ENCODE measurements at places on chromosomes 16 and 17.

DNA sequence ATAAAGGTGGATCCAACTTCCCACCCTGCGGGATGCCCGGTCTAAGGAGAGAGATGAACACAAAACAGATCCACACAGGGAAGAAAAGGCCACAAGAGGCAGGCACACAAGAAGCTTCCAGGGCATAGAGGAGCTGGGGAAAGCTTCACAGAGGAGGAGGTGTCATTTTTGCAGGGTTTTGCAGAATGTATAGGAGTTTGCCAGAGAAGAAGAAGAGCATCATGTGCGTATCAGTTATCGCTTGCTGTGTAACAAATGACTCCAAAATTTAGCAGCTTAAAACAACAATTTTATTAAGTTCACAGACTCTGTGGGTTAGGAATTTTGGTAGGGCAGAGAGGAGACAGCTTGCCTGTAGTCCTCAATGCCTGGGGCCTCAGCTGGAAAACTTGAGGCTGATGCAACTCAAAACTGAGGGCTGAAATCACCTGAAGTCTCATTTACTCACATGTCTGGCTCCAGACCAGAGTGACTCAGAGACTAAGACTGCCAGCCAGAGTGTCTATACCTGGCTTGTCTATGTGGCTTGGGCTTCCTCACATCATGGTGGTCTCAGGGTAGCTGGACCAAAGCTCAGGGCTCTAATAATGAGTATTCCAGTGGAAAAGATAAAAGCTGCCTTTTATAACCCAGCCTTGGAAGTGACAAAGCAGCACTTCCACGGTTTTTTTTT, 33.9 kb upstream of the ZNF423 start:
- DNase-seq: no peak

- no peak for DNase-seq
These were observed 728.1 kb downstream of the KCNJ2 start for GRCh38 chr17:70897446-70897845.

- no peak for DNase-seq
These were observed 58.1 kb downstream of the SLFN11 start for GRCh38 chr17:35315283-35315682.

- DNase-seq: no peak
These were observed 11.7 kb downstream of the PECAM1 start for GRCh38 chr17:64378890-64379354.

DNA sequence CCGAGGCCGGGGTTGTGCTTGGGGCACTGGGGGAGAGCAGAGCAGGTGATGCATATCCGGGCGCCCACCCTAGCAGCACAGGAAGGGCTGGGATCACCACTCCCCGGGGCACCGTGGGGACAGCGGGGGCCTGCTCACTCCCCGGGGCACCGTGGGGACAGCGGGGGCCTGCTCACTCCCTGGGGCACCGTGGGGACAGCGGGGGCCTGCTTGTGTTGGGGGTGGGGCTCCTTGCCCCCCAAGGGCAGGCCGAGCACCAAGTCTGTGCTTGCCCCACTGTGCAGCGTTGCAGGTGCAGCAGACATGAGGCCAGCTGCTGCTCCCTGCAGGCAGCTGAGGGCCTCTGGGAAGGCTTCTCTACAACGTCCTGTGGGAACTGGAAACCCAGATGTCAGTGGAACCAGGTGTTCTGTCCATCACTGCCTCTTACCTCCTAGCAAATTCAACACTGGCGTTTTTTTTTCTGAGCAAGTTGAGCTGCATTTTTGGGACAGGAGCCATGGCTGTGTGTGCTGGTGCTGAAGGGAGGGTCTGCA, 25.0 kb upstream of the ZNF750 start:
- no peak for DNase-seq

DNA sequence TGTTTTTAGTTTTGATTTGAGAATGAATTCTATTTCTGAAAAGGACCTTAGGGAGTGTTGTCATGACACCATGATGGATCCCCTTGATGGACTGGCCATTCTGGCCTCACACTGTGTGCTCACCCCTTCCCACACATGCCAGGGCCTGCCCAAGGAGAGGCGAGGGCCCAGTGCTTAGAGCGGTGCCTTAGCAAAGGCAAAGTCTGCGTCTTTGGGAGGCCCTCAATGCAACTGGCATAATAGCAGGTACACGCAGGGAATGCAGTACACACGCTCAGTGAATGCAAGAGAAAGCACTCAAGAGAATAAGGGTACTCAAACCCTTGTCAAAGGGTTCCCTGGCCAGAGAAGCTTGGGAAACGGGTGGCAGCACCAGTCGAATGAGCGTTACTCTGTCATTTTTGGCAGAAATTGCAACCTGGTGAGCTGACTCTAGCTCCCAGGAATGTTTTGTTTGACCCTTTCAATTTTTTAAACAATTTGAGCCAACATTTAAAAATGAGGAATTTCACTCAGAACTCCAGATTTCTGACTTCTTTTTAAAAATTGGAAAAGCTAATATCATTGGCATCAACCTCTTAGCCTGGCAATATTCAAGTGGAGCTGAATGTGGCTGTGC, 32.1 kb downstream of the NKD1 start:
- DNase-seq: no peak

- DNase-seq: no peak
These were observed 20.7 kb downstream of the MYBBP1A start for GRCh38 chr17:4534515-4534914.

GRCh38 chr17:54368906-54369305, 531.7 kb upstream of the TOM1L1 start:
- no peak for DNase-seq

- DNase-seq: no peak
These were observed 15.3 kb downstream of the TMEM98 start for GRCh38 chr17:32943206-32943605.

DNA sequence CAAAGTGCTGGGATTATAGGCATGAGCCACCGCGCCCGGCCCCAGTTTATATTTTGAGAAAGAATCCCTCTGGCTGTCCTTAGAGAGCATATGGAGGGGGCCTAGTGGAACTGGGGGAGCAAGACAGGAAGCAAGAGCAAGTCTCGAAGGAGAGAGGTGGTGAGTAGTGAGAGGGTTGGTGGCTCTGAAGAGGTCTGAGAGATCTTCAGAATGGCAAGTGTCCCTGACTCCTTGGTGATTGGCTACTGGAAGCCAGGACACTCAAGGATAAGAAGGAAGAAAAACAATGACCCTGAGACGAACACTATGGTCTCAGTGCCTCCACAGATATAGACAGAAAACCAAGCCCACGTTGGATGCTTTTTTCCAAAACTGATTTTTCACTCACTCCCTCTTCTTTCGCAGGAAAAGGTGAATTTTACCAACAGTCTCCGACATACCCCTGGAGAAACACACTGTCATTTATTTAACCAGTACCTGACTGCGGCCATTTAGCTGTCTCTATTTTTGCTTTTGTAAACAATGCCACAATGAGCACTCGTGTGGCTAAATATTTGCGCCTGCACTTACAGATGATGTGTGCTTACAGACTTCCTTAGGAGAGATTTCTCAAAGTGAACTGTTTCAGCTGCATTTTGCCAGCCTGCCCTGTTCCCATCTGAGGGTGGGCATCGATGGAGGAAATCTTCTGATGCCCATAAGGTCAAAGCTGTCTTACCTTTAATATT, 15.9 kb upstream of the DOK4 start:
- no peak for DNase-seq

- no peak for DNase-seq
These were observed 180.1 kb downstream of the SPECC1 start for GRCh38 chr17:20189302-20189701.

DNA sequence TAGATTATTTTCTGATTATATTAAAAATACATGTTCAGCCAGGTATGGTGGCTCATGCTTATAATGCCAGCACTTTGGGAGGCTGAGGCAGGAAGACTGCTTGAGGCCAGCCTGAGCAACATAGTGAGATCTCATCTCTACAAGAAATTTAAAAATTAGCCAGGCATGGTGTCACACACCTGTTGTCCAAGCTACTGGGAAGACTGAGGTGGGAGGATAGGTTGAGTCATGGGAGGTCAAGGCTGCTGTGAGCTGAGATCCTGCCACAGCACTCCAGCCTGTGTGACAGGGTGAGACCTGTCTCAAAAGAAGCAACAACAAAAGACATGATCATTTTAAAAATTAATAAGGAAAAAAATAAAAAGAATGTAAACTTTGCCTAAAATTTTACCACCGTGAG, 40.7 kb downstream of the PRAC1 start:
- DNase-seq: no peak

DNA sequence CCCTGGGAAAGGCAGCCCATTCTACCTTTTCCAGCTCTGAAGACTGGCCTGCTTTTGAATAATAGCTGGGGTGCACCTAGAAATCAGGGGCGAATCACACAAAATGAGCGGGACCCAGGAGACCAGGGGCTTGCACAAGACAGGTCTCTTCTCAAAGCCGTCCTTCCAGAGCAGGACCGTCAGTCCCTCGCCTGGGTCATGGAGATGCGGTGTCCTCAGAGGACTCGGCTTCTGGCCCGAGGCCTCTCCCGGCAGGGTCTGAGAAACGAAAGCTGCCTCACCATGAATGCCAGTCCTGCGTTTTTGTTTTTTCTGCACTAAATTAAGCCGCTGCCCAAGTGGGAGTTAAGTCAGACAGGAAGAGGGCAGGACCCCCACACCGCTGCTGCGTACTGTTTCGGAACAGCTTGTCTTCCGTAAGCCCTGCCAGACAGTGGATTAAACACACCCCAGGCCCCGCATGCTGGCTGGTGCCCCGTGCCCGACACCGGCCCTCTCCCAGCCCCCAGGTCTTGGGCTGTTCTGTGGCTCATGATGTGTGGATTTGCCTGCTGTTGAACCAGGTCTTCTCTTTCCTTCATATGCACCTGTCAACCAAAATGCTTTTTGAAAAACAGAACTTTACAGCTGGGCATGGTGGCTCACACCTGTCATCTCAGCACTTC, 142.1 kb upstream of the RPH3AL start:
- DNase-seq: no peak

DNA sequence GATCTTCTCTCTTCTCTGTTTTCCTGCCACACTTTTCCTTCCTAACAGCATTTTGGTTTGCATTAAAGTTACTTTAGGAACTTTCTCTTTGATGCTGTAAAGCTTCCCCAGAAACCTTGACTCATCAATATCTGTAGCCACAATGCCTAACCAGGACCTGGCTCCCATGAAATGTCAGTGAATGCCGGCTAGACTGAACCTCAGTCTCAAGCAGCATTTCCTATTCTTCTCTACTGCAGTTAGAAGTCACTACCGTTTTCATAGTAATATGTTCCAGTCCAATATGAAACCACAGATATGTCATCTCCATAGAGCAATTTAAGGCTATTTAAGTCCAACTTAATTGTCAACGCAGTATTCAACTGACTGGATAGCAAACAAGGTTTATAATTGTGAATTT, 28.9 kb downstream of the ITFG1 start:
- no peak for DNase-seq

GRCh38 chr16:72198021-72198711, 26.2 kb upstream of the PMFBP1 start:
- DNase-seq: no peak

DNA sequence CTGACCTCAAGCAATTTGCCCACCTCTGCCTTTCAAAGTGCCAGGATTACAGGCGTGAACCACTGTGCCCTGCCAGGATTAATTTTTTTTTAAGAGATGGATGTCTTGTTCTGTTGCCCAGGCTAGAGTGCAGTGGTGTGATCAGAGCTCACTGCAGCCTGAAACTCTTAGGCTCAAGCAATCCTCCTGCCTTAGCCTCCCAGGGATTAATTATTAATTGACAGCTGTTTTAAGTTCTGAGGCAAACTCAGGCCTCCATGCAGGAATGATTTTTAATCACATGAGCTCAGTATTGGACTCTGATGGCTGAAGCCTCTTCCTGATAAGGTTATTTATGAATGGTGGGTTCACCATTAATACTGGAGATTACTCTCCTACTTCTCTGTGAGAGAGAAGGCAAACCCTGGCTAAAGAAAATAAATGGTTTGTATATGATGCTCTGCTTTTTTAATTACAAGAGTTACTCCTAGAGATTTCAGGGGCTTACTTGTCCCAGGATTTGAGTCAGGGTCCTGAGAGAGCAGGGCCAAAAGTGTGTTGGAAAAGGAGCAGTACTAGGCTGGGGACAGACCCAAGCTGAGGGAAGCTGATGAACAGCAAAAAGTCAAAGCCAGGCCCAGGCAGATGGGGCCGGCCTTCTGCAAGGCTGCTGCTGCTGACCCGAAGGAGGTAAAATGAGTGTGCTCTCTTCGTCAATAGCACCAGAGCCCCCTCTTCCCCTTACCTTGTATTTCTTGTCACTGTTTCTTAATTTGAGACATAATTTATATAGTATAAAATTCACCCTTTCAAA, 56.9 kb upstream of the HAS3 start:
- no peak for DNase-seq

DNA sequence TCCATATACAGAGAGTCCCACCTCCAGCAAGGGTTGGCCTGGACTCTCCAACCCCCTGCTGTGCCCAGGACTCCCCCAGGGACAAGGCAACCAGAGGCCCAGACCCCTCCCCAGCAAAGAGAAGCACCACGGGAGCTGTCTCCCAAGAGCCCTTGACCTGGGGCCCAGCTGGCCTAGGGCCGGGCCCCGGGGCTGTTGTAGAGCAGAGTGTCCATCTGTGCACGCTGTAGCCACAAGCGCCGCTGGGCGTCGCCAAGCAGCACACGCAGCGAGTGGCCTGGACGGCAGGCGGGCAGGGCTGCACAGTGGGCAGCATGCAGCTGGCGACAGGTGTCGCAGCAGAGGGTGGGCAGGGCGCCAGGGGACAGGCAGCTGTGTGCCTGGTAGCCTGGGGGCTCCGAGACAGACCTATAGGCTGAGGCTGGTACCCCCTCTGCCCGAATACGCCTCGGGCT, 4.3 kb downstream of the SPATA2L start:
- DNase-seq: no peak

- no peak for DNase-seq
These were observed 143.7 kb downstream of the SDK2 start for GRCh38 chr17:73500414-73500999.

GRCh38 chr17:50638966-50639713, 4.5 kb downstream of the ABCC3 start:
- DNase-seq: no peak

- no peak for DNase-seq
These were observed 563 bp downstream of the ZACN start for GRCh38 chr17:76079535-76079955.

DNA sequence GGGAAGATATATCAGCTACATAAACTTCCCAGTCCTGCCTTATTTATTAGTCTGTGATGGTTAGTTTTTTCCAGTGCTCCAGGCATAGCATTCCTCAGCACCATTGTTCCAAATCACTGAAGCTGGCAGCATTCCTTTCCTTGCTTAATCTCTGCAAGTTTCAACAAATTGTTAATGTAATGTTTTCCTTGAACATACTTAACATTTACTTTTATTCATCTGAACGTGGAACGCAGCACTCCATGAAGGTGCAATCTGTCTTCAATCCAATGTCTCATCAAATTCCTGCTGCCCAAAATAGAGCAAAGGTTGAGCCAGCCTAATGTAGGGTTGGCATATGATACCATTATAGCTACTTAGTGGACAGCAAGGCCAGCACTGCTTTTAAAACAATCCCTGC, 441.1 kb upstream of the RBFOX1 start:
- no peak for DNase-seq

DNA sequence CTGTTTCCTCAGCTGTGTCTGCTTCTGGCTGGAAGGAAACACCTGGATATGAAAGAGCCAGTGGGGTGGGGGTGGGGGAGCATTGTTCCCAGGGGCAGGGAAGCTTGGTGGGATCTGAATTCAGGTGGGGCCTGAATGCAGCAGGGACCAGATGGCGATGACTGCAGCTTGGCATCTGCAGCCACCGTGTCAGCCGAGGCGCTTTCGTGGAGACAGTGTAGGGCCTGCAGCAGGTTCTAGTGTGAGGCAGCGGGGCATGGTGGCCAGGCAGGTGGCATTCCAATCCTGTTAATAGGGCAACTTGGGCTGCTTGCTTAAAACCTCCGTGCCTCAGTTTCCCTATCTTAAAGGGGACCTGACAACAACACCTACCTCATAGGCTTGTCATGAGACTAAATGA, 1.7 kb downstream of the PIK3R6 start:
- DNase-seq: no peak

GRCh38 chr17:41588126-41588810, 1.6 kb upstream of the KRT14 start:
- no peak for DNase-seq
